Hematopoietic multipotent progenitor cell treated with erythropoietin and hydrocortisone succinate and interleukin-3 and kit ligand, for 4 days (in vitro differentiated cells): ENCODE measurements at places on chromosomes 6 and 20.

DNA sequence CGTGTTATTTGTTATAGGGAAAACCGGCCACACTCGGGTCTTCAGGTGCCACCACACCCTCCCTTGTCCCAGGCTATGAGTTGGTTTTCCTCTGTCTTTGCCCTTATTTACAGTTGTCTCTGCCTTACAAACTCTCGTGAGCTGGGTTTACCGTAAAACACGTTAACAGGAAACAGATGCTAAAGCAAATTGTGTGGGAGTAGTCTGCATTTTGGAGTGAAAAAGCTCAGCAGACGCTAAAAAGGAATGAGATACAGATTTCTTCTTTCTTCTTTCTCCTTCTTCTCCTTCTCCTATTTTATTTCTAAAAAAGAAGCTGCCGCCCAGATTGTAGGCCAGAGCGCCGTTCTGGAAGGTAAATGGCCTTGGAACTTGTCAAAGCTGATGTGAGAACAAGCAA lies 51.9 kb downstream of the APCDD1L start:
- DNase-seq = no peak

GRCh38 chr6:113631666-113632065 lies 225.5 kb upstream of the MARCKS start:
- no peak for DNase-seq

DNA sequence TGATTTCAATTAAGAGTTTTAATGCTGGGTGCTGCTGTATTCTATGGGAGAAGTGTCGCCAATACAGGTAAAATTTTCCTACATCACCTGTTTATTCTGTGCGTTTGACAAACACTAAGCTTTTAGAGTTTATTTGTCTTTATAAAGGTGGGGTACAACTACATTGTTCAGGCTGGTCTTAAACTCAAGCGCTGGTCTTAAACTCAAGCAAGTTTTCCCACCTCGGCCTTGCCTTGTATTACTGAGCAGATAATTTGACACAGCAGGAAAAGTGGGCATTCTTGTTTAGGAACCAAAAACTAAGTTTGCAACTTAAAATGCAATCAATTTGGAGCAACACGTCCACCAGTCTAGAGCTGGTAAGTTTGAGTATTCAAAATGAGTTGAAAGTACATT lies 112.9 kb upstream of the BTN3A2 start:
- DNase-seq = peak; percentile 75

DNA sequence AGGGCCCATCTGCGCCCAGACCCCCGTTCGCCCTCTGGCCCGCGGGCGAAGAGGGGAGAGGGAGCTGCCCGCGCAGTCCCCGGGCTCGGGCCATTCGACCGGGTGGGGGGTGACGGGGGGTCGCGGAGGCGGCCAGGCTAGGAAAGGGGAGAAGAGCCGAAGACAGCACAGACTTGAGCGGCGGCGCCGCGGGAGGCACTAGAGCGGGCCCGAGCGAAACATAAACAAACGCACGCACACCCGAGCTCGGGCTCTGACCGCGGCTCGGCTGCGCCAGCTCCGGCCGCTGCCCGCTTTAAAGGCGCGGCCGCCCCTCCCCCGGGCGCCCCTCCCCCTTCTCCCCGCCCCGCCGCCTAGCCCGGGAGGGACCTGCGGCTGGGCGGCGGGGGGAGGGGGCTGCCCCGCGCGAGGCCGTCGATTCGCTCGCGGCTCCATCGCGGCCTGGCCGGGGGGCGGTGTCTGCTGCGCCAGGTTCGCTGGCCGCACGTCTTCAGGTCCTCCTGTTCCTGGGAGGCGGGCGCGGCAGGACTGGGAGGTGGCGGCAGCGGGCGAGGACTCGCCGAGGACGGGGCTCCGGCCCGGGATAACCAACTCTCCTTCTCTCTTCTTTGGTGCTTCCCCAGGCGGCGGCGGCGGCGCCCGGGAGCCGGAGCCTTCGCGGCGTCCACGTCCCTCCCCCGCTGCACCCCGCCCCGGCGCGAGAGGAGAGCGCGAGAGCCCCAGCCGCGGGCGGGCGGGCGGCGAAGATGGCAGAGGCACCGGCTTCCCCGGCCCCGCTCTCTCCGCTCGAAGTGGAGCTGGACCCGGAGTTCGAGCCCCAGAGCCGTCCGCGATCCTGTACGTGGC lies at the start of gene FOXO3:
Gene FOXO3, plus strand, starts transcription at position 455 of the 846 bp plus-strand sequence. Its CDS starts 292 bp downstream, at position 747.
- peak; percentile 92 for DNase-seq

DNA sequence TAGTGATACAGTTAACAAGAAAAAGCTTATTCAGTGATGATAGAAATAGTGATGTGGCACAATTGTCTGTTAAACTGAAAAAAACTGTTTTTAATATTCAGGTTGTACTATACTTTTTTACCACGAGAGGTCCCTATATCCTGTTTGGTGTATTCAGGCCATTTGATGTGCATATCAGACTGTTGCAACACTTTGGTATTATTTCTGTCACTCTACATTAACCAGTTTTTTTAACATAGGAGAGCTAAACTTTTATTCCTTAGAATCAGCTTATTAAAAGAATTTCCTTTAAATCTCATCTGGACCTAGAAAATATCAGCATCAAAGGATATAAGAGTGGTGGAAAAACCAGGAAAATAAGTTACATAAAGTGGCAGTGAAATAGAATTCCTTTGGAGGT lies 36.8 kb downstream of the TSPYL4 start:
- peak; percentile 81 for DNase-seq

DNA sequence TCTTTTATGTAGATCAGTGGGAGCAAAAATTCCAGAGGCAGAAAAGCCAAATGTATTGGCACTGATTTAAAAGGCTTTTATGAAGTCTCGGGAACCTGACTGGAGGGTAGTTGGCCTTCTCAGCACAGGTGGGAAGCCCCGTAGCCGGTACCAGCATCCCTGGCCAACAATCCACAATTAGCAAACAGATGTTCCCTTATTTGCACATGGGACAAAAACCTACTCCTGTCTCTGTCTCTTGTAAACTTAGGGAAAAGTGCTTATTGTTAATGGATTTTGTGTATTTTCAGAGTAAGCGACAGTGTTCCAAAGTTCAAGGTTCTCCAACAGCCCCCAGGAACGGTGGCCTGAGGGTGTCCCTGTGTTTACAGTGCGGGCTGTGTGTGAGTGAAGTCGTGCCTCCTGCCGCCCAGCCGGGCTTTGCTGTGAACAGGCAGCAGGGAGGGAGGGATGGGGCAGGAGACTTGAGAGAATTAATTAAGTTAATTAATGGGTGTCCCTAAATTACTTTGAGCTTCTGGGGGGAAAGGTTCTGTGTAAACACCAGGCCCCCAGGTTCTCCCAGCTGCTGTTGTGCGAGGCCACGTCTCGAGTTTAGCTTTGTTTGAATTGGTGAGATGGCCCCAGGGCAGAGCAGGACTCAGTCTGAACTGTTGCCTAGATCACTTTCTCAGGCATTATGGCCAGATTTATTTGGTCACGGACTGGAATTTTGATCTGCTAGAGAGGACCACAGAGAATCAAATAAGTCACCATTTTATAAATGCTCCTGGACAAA lies 3.9 kb downstream of the SYNJ2 start:
- DNase-seq = no peak

DNA sequence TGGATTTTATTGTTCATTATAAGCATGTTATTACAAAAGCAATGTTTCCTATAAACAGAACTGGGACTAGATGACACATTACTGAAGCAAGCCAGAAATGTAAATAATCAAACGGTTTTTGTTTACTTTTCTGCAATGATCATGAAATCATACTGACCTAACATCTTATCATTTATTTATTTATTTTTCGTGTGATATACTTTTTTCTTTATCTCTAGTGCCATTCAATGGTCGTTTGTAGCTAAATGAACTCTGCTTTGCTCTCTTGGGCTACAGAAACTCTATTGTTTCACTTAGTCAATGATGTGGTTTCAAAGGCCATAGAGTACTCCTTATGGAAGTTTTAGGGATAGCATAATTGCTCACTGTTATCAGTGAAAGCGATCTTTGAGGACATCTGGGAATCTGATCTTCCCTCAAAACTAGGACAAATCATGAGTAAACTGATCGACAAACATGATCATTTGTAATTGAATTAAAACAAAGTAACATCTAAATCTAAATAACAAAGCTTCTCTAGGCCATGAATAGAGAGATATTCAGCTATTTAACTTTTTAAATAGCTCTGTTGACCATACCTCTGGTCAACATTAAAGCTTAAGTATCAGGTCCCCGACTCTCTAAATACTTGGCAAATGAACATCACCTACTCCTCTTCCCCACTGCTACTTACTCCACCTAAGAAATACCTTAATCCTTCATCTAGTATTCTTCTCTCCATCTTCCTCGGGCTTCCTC lies 933.4 kb downstream of the TFAP2A start:
- no peak for DNase-seq

DNA sequence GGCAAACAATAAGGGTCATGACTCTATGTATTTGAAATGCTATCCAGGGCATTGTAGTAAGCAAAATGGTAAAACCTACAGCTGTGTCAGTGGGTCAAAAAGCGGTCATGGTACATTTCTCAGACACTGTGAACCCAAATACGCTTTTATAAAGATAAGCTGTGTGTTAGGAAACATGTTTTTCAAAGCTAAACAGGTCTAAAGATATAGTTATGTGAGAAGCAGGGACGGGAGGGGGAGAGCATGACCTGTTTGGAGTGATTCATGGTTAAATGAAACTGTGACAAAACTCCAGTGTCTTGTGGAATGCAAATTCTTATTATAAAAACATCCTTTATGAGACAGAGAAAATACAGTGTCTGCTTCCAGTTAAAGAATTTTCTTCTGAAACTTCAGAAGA lies 205.4 kb upstream of the BMP2 start:
- no peak for DNase-seq

DNA sequence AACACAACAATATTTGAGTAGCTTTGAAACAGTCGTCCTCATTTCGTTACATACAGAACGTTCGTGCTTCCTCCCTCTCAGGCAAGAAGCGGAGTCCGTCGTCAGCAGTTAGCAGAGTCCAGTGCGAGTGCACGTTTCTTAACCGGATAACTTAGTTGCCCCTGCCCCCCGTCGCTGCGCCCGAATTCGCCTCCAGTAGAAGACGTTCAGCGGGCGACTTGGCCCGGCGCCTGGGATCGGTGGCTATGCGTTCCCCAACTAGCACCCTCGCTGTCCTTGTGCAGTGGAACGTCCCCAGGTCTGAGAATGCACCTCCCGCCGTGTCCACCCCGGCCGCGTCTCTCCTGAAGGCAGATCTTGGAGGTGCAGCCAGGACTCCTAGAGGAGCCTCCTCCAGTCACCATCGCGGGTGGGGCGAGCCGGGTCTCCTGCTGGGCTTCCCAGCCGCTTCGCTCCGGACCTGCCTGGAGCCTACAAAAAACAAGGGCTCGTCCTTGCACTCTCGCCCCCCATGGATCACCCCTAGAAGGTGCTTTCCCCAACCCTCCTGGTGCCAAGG lies 910 bp upstream of the PCSK2 start:
- peak; percentile 3 for DNase-seq

DNA sequence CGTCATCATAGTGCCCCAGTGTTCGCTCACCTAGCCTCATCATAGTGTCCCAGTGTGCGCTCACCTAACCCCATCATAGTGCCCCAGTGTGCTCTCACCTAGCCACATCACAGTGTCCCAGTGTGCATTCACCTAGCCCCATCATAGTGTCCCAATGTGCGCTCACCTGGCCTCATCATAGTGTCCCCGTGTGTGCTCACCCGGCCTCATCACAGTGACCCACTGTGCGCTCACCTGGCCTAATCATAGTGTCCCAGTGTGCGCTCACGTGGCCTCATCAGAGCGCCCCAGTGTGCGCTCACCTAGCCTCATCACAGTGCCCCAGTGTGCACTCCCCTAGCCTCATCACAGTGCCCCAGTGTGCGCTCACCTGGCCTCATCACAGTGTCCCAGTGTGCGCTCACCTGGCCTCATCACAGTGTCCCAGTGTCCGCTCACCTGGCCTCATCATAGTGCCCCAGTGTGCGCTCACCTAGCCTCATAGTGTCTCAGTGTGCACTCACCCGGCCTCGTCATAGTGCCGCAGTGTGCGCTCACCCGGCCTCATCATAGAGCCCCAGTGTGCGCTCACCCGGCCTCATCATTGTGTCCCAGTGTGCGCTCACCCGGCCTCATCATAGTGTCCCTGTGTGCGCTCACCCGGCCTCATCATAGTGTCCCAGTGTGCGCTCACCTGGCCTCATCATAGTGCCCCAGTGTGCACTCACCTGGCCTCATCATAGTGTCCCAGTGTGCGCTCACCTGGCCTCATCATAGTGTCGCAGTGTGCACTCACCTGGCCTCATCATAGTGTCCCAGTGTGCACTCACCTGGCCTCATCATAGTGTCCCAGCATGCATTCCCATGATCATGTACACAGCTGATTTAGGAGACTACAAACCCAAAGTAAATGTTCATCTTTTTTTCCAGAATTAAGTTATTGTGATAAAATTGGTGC lies 9.5 kb downstream of the TMEM242 start:
- no peak for DNase-seq

- peak; percentile 5 for DNase-seq
Observed at GRCh38 chr6:161578478-161578877, 304.6 kb upstream of the AGPAT4 start.

DNA sequence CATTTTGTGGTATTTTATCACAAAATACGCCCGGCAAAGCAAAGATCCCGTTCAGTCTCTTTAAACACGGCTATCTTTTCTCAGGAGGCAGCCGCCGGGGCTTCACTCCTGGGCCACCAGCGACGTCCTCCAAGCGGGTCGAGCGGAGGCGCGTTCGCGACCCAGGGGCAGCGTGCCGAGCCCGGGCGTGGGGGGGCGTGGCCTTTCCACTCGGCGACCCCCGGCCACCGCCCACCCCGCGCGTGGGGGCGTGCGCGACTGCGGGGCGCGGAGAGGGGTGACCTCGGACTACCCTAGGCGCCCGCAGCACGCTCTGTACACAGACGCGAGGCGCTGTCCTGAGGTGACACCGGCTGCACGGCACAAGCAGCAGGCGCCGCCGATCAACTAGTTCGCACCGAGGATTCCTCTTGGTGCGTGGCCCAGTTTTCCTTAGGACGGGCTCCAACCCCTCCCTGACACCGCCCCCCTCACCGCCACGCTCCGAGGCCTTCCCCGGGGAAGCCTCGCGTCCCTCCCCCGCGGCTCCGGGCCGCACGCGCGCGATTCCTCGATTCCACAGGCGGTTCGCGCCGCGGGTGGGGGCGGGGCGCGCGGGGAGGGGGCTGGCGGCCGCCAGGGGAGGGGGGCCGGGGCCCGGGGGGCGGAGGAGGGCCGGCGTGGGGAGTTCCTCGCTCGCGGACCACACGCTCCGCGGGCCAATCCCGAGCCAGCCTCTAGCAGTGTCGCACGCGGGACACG lies 1.1 kb upstream of the JARID2 start:
- peak; percentile 86 for DNase-seq

- no peak for DNase-seq
Observed at GRCh38 chr6:167446046-167446445, 121.2 kb downstream of the TTLL2 start.

- no peak for DNase-seq
Observed at GRCh38 chr20:24933266-24933908, 15.7 kb upstream of the CST7 start.
